ENCODE measurements at places on chromosomes 11 and 22. TPM values are rescaled to one million over a fixed set of nuclear protein-coding genes. Genes with fewer than 3 reads are reported as not detected.

GRCh38 chr11:87265132-87265531 lies 227.4 kb downstream of the TMEM135 start:
- DNase-seq, result no peak

DNA sequence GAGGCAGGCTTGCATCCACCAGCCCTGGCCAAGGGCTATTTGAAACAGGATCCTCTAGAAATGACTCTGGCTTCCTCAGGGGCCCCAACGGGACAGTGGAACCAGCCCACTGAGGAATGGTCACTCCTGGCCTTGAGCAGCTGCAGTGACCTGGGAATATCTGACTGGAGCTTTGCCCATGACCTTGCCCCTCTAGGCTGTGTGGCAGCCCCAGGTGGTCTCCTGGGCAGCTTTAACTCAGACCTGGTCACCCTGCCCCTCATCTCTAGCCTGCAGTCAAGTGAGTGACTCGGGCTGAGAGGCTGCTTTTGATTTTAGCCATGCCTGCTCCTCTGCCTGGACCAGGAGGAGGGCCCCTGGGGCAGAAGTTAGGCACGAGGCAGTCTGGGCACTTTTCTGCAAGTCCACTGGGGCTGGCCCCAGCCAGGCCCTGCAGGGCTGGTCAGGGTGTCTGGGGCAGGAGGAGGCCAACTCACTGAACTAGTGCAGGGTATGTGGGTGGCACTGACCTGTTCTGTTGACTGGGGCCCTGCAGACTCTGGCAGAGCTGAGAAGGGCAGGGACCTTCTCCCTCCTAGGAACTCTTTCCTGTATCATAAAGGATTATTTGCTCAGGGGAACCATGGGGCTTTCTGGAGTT lies 13.3 kb downstream of the IL10RA start:
- no peak for DNase-seq

DNA sequence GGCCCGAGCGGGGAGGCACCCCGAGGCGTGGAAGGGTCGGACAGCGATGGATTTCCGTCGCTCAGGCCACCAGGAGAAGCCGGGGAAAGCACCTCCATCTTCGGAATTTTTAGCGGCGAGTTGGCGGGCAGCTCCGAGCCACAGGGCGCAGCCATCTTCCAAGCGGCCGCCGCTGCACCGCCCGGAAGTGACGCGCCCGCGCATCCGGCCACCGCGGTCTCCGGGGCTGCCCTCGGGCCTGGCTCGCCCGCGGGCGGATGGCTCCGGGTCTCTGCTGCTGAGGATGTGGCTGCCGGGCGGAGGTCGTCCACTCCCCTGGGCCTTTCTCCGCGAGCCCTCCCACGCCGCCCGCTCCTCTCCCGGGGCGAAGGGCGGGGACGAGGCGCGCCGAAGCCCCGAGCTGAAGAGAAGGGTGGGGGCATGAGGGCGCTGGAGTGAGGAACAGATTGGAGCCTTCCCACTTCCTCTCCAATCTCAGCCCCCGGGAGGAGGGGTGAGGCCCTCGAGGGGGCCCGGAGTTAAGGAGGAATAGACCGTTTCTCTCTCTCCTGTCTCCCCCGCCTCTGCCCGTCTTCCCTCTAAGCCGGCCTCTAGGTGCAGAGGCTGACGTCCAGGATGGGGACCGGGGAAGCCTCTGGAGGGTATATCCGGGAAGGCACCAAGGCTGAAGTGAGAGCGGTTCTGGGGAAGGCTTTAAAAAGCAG lies at the start of gene MSANTD2:
TSS of gene MSANTD2 (minus strand) at position 181 of the 704 bp plus-strand sequence. CDS start at position 155, 26 bp downstream.
- DNase-seq, result peak; percentile 73

DNA sequence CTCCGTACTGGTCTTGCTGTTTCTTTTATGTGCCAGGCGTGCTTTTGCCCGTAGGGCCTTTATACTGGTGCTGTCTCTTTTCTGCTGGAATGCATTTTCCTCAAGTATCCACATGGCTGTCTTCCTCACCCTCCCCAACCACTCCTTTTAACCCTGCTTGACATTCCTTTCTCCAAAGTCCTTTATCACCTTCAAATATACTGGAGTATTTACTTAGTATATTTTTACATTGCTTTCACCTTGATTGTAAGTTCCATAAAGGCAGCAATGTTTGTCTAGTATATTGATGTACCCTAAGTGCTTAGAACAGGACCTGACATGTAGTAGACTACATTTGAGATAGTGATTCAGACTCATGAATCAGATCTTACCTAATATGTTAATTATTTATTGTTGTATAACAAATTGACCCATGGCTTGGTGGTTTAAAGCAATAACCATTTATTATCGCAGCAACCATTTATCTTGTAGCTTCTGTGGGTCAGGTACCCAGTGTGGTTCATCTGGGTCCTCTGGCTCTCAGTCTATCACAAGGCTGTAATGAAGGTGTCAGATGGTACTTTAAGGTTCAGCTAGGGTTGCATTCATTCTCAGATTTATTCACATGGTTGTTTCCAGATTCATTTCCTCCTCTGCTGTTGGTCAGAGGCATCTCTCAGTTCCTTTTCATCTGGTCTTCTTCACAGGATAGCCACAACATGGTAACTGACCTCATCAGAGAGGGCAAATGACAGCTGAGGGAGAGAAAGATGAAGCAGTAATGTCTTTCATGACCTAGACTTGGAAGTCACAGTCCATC lies 34.2 kb downstream of the DDX10 start:
- DNase-seq, result no peak

GRCh38 chr11:116179401-116179800 lies 593.4 kb downstream of the BUD13 start:
- no peak for DNase-seq

DNA sequence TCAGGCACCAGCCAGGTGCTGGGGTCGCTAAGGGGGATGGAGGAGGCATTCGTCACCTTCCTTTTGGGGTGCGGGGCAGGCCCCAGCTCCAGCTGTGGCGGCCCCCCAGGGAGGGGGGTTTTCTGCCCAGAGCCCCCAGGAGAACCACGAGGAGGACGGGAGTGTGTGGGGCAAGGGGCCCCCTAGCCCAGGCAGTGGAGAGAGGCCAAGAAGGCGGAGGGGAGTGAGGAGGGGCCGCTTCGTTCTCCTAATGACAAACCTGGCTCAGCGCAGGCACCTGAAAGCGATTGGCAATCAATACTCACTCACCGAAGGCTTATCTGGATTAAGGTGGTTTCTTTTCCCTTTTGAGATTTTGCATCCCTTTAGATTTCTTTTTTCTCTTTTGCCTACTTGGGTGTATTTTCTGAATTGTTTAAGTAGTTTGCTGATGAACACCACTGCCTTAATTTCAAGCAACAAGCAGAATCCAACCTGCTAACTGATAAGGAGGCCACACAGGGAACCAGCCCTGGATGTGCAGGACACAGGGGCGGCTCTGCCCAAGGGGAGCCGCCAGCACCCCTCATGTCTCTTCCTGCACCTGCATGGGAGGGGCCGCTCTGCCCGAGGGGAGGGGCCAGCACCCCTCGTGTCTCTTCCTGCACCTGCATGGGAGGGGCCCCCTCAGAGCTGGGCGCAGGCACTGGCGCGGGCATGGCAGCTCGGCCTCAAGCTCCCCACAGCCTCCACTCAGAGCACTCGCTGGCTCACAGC lies 122.3 kb downstream of the BRD1 start:
- DNase-seq, result no peak

- no peak for DNase-seq
Measured at GRCh38 chr11:85127349-85127748, 499.8 kb downstream of the DLG2 start.

DNA sequence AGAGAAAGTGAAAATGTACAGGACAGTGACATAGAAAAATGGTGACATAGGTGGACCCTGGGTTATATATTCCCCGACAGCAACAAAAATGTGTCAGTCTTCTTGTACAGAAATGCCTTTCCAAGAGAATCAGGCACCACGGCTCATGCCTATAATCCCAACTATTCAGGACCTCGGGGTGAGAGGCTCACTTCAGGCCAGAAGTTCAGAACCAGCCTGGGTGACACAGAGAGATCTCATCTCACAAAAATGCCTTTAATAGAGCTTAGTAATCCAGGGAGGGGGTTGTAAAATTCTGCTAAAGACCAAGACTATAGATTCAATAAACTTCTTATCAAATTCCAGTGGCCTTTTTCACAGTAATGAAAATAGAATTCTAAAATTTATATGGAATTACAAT lies 10.7 kb downstream of the ZNF195 start:
- DNase-seq, result no peak

- DNase-seq, result no peak
Measured at GRCh38 chr11:110526323-110526722, 96.6 kb downstream of the FDX1 start.

- no peak for DNase-seq
Measured at GRCh38 chr11:100240025-100240539, 447.0 kb upstream of the ARHGAP42 start.

Gene RFPL3
- not detected for total RNA-seq

Gene HORMAD2
- total RNA-seq, result not detected

Gene FOLR1
- 0.56 TPM for total RNA-seq

Gene TSPAN32
- not detected for total RNA-seq

Gene GNB1L
- 12.3 TPM for total RNA-seq

Gene OLFML1
- total RNA-seq, result not detected

Gene ZP1
- total RNA-seq, result not detected

Gene CCDC81
- total RNA-seq, result 1.2 TPM
